ENCODE measurements at places on chromosomes 6 and 20.

- DNase-seq = no peak
Measured at GRCh38 chr6:41186031-41186562, 14.9 kb downstream of the TREML2 start.

GRCh38 chr6:167237438-167238145, 53.5 kb upstream of the UNC93A start:
- DNase-seq = no peak

DNA sequence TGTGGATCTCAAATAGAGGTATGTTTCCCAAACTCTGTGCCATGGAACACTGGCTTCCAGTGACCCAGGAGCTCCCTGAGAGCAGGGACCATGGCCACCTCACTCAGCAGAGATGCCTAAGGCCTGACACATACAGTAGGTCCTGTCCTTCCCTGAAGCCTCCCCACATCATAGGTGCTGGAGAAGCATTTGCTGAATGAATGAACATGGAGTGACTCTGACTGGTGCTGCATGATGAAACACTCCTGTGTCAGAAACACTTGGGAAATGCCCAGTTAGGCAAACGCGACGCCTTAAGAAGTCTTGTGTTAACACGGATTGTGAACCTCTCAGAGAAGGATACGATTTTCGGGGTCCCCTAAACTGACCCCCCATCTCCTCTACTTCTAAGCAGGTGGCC, 14.3 kb downstream of the SLA2 start:
- no peak for DNase-seq

GRCh38 chr6:8131265-8131897, 29.0 kb upstream of the EEF1E1 start:
- peak; percentile 16 for DNase-seq

DNA sequence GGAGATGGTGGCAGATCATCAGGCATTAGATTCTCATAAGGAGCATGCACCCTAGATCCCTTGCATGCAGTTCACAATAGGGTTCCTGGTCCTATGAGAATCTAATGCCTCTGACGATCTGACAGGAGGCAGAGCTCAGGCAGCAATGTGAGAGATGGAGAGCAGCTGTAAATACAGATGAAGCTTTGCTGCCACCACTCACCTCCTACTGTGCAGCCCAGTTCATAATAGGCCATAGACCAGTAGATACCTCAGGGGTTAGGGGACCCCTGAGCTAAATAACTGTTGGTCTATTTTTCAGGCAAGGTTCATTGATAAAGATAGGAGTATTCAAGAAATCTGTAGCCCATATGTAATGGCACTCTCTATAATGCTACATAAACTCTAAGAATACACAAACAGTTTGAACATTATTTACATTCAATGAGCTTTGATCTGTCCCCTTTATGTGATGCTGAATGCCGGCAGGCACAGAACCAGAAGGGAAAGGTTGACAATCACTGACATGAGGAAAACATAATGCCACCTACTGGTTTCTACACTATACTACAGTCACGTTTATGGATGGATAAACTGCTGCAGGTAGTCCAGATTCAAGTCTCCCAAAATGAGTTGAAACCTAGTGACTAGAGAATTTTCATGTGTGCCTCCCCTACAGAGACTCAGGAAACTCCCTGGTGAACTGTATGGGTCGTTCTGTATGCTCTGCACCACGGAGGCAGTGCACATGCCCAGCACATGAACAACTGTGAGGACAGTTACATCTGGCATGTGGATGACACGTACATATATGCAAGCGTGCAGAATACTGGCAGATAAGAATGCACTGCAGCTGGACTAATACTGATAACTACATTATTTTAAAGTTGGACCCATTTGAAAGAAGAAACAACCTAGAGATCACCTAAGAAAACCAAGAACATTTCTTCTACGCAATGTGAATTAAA, 72.0 kb downstream of the DST start:
- no peak for DNase-seq

GRCh38 chr6:22921828-22922227, 352.5 kb downstream of the HDGFL1 start:
- DNase-seq = no peak

- no peak for DNase-seq
Measured at GRCh38 chr6:129186988-129187387, 304.1 kb downstream of the LAMA2 start.

GRCh38 chr6:133128191-133128590, 113.0 kb upstream of the EYA4 start:
- no peak for DNase-seq

DNA sequence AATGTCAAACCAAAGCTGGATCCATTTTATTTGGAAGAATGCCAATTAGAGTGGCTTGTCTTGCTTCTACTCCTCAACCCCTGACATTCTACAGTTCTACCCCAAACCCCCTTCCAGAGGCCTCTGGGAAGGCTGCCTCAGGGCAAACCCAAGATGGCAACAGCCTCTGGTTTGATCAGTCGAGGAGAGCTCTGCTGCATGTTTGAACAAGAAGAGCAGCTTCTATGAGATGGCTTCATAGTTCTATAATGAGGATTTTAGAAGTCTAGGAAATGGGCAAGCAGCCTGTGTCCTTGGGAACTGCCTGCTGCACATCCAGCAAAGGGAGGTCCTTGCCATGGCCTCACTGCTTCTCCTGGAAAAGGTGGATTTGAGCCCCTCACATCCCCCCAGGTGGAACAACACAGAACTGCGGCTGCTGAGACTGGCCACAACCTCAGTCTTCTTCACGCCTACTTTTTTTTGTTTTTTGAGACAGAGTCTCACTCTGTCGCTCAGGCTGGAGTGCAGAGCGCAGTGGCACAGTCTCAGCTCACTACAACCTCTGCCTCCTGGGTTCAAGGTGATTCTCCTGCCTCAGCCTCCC, 37.9 kb downstream of the ZC3H12D start:
- no peak for DNase-seq

- no peak for DNase-seq
Measured at GRCh38 chr6:5749651-5750215, 257.0 kb downstream of the NRN1 start.

DNA sequence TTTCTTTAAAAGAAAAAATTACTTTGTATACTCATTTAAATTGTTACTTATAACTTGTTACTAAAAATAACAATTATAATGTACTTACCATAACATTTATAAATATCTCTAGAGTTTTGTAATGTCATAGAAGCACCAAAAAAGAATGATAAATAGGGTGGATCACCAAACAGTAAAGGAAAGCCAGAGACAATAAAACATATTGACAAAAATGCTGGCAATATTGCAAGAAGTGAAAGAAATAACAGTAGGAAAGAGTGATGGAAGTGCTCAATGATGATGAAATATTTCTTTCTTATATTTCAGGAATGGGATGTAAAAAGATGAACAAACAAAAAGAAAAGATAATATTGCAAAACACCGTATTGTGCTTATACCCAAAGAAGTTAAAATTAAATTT, 301.7 kb downstream of the CENPW start:
- no peak for DNase-seq

GRCh38 chr6:167130712-167131684, 8.1 kb downstream of the CCR6 start:
- DNase-seq = no peak

DNA sequence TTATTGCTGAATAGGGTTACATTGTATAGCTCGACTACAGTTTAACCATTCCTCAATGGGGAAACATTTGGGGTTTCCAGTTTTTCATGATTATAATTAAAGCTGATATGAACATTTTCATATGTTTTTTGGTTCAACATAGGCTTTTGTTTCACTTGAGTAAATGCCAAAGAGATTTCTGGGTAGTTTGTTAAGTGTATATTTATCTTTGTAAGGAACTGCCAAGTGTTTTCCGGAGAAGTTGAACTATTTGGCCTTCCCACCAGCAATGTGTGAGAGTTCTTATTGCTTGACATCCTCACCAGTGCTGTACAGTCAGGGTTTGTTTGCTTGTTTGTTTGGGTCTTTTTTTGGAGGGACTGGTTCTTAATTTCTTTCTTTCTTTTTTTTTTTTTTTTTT, 83.7 kb upstream of the RALY start:
- DNase-seq = no peak

- DNase-seq = no peak
Measured at GRCh38 chr6:99575544-99576227, 7.2 kb upstream of the CCNC start.

DNA sequence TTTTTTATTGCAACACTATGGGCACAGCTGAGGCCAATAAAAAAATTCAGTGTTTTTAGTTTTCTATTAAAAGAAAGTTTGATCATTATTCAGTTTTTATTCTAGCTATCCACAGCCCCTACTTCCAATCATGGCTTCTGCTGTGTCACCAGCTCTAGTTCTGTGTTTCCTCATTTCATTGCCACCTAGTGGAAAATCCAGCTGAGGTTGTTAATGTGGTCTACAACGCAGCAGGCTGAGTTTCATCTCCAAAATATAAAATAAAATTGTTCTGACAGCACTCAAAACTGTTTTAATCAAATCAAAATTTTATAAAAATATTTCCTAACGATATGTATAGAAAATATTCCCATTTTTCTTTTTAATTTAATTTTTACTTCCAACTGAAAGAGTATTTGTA, 13.6 kb downstream of the COL9A1 start:
- DNase-seq = no peak

DNA sequence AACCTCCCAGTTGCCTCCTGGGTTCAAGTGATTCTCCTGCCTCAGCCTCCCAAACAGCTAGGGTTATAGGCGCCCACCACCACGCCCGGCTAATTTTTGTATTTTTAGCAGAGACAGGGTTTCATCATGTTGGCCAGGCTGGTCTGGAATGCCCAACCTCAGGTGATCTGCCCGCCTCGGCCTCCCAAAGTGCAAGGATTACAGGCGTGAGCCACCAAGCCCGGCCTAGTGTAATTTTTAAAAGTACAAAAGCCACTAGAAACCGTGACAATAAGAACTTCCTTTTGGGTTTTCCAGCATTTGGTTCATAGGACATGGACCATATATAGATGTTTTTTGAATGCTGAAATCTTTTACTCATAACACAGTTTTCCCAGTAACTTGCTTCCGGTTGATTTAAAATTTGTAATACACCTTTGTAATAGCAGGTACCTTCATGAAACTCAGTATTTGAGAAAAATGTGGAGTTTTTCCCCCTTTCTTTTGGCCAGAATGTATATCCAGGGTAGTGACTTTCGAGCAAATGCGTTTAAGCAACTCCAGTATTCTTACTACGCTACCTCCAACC, 467 bp downstream of the PXT1 start:
- DNase-seq = no peak

- no peak for DNase-seq
Measured at GRCh38 chr20:1388741-1389483, 3.9 kb downstream of the FKBP1A start.

GRCh38 chr6:15484140-15484539, 178.7 kb downstream of the DTNBP1 start:
- DNase-seq = no peak

DNA sequence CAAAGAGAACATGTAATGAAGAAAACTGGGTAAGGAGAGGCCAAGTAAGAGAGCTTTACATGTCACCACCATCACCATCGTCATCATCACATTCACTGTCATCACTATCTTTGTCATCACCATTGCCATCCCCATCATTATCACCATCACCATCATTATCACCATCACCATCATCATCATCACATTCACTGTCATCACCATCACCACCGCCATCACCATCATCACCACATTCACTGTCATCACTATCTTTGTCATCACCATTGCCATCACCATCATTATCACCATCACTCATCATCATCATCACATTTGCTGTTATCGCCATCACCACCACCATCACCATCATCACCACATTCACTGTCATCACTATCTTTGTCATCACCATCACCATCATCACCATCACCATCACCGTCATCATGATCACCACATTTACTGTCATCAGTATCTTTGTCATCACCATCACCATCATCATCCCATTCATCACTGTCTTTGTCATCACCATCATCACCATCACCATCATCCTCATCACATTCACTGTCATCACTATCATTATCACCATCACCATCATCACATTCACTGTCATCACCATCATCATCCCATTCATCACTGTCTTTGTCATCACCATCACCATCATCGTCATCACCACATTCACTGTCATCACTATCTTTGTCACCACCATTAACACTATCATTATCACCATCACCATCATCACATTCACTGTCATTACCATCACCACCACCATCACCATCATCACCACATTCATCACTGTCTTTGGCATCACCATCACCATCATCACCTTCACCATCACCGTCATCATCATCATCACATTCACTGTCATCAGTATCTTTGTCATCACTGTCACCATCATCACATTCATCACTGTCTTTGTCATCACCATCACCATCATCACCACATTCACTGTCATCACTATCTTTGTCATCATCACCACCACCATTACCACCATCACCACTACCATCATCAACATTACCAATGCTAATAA, 172.3 kb downstream of the ERMARD start:
- DNase-seq = no peak

- DNase-seq = peak; percentile 17
Measured at GRCh38 chr20:33914919-33915318, 78.8 kb upstream of the RALY start.

All from stimulated activated CD4-positive, alpha-beta T cell treated with anti-CD3 and anti-CD28 coated beads, Interleukin-4, amount 100 ng/mL, for 1 hour (primary cell).